ENCODE measurements at places on chromosomes 3 and 15.

- DNase-seq = no peak
These were observed 291.7 kb upstream of the NR2E3 start for GRCh38 chr15:71518661-71519060.

DNA sequence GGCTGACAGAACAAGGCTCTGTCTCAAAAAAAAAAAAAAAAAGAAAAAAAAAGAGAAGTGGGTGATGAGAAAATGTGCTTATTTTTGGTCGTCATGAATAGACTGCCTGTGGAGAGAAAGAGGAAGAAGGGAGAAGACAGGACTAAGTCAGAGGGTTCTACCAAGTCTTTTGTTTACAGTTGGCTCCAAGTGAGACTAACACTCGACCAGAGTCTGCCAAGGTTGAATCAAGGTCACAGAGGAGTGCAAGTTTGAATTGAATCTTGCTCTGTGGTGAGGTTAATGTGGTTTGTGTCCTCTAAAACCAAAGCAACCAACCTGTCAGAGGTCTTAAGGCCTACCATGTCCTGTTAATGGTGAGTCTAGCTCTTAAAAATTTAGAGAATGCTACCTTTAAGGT, 334.1 kb upstream of the GRM7 start:
- no peak for DNase-seq

GRCh38 chr3:148466143-148466542, 231.6 kb upstream of the AGTR1 start:
- DNase-seq = no peak

GRCh38 chr3:23162934-23163333, 40.2 kb upstream of the UBE2E2 start:
- DNase-seq = no peak

GRCh38 chr3:120416868-120417267, 33.9 kb downstream of the FSTL1 start:
- no peak for DNase-seq

GRCh38 chr15:60243769-60244168, 154.0 kb downstream of the ANXA2 start:
- no peak for DNase-seq

- DNase-seq = no peak
These were observed 1304.5 kb upstream of the GBE1 start for GRCh38 chr3:83065851-83066460.

DNA sequence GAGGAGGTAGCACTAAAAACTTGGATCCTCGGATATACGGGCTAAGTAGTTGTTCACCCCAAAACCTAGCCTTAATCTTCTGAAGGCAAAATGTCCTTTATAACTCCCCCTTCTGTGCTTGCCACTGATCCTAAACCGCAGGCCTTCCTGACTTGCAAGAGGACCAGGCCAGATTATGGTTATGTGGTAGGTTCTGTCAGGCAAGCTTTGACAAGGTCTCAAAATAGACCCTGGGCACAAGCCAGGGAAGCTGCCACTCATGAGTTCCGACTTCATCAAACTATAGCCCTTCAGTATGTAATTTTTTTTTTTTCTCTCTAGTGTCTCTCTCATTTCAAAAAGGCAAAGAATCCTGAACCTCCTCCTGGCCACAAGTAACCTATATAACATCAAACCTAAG, 3.2 kb downstream of the LRRFIP2 start:
- DNase-seq = no peak

- no peak for DNase-seq
These were observed 322.3 kb downstream of the GBE1 start for GRCh38 chr3:81439108-81439507.

DNA sequence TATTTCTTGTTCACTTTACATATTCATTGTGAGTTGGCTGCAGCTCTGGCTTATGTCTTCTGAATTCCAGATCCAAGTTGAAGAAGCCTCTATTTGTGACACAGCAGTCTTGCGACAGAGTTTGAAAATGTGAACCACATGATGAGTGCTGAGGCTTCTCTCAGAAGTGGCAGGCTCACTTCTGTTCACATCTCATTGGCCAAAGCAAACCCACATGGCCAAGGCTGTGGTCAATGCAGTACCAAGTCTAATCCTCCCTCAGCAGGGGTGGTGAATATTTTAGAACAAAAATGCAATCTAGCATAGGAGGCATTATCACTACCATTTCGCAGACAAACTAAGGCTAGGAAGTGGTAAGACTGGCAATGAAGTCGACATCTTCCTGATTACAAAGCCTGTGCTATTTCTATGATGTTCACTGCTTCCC, 45.2 kb downstream of the CDCP1 start:
- DNase-seq = no peak

DNA sequence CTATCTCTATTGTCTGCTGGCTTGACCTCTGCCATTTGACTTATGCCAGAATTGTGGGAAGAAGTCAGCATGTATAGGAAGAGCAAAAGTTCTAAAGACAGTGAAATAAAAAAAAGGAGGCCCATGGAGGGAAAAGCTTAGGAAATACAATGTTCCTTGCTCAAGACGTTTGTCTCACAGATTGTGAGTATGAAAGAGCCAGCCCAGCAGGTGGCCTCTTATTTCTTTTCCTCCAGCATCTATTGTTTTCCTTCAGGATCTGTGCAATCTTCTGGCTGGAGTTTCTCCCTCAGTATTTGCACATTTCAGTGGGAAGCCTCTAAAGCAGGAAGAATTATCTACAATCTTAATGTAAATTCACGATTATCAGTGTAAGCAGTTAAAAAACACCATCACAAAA, 43.7 kb downstream of the ZDHHC3 start:
- no peak for DNase-seq

DNA sequence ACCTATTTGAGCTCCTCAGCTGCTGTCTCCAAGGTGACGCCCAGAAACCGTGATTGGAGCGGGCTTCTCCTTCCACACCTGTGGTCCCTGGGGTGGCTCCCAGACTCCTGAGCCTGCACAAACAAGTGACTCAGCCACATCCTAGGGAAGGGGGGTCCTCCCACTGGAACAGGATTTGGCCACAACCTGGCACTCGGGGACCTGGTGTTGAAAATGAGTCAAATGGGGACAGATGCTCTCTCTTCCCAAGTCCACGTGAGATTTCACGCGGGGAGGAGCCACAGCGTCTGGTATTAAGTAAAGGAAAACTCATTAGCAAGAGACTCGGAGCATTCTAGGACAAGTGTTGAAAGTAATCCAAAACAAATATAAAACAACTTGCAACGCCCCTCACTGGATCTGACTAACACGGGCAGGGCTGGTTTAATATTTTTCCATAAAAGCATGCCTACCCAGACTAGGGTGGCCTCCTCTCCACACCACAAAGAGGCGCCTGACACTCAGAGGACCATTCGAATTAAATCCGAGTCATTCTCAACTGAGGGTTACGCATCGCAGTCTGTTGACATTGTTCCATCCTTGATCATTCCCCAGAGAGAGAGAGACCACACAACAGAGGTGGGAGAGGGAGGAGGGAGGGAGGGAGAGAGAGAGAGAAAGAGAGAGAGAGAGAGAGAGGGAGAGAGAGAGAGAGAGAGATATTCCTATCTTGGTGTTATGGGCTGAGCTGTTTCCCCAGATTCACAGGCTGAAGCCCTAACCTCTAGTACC, 74.4 kb downstream of the MGLL start:
- DNase-seq = no peak

DNA sequence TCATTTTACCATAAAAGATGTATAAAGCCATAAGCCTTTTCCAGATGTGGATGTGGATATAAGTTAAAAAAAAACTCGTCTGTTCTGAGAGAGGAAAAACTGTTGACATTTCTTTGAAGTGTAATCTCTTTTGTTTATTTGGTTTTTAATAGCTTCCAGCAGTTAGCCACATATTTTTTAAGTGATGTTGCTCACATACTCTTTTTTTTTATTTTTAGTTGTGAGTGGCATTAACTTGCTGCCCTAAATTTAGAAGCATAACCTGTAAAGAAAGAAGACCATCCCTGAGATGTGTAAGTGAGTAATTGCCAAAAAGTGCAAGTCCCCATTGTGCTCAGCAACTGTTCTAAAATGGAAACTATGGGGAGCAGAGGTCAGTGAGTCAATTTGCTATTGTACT, 415.9 kb upstream of the MDFIC2 start:
- no peak for DNase-seq

DNA sequence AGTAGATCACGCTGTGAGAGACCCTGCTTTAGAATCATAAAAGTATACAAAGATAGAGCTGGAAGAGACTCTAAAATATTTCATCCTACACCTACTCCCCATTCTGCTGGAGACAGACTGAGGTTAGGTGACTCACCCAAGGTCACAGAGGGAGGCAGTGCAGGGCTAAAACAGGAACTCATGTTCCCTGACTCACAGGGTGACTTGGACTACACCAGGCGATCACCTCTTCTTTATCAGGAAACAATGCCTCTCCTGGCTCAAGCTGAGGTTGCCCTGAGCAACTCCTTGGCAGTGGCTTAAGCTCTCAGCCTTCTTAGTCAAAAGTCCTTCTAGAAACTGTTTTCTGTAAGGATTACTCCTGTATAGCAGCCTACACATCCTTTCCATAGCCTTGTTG, 26.4 kb upstream of the TNFAIP8L3 start:
- no peak for DNase-seq

GRCh38 chr15:85282504-85283115, 97.8 kb upstream of the AKAP13 start:
- no peak for DNase-seq

All from T-helper 9 cell (primary cell).